Daoy (cell line): ENCODE measurements at places on chromosomes 1 and 21. TPM values are rescaled to one million over a fixed set of nuclear protein-coding genes. Genes with fewer than 3 reads are reported as not detected.

- DNase-seq = no peak
Observed at GRCh38 chr1:2469103-2469940, 6.8 kb upstream of the PLCH2 start.

DNA sequence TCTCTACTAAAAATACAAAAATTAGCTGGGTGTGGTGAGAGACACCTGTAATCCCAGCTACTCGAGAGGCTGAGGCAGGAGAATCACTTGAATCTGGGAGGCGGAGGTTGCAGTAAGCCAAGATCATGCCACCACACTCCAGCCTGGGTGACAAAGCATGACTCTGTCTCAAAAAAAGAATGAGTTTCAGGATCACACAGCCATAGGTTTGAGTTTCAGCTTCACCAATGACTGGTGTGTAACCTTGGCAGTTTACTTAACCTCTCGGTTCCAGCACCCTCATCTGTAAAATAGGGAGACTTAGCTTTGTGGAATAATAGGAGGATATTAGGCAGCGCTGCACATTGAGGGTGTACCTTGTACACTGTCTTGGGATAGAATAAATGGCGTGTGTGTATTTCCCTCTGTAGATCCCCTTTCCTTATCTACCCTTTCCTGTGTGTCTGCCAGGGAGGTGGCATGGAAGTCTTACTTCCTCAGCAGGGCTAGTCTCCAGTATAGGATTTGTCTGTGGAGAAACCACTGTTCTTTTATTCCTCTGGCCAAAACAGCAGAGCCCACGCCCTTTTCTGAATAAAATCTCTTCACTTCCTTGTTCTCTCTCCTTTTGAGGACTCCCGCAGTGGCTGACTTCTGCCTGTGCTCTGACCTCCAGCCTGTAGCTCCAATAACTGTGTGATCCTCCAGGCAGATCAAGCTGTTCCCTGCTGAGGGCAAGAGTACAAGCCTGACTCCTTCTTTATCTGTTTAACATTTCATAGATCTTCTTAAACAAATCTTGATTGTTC lies 90.4 kb downstream of the HHAT start:
- no peak for DNase-seq

LCE3D gene
- not detected in 2 replicates for total RNA-seq

CD5L gene
- total RNA-seq = not detected in 2 replicates

GRCh38 chr1:100246738-100247137 lies 2.9 kb downstream of the DBT start:
- no peak for DNase-seq

GRCh38 chr1:198161718-198162090 lies 4.9 kb downstream of the NEK7 start:
- no peak for DNase-seq

- DNase-seq = no peak
Observed at GRCh38 chr1:27877115-27877416, 4.7 kb downstream of the THEMIS2 start.

MAP3K21 gene
- 2.7 and 3.2 TPM in 2 replicates for total RNA-seq

PLD5 gene
- 0.11 TPM in 1 of 2 replicates, not detected in the other for total RNA-seq

- no peak for DNase-seq
Observed at GRCh38 chr1:103074224-103074623, 34.1 kb downstream of the COL11A1 start.

GRCh38 chr1:1303736-1304135 lies 4.0 kb downstream of the ACAP3 start:
- DNase-seq = no peak

DNA sequence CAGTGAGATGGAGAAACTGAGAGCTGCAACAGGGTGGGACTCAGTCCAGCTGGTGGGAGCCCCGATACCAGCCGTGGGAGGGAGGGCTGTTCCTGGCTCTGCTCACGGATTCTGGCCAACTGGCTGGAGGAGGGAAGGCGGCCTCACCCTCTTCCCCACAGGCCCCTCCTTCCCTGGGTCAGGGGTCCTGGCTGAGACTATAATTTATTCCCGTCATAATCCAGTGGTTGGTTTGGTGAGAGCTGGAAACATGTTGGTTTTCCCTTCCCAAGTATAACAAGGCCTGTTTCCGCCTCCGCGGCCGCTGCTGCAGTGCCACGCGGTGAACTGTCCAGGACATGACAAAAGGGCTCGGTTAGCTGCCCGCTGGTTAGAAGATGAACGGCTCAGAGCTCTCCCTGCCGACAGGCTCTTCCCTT lies 10.0 kb downstream of the PTPRF start:
- no peak for DNase-seq

KCNK1 gene
- total RNA-seq = 12.7 and 19.3 TPM in 2 replicates

DNA sequence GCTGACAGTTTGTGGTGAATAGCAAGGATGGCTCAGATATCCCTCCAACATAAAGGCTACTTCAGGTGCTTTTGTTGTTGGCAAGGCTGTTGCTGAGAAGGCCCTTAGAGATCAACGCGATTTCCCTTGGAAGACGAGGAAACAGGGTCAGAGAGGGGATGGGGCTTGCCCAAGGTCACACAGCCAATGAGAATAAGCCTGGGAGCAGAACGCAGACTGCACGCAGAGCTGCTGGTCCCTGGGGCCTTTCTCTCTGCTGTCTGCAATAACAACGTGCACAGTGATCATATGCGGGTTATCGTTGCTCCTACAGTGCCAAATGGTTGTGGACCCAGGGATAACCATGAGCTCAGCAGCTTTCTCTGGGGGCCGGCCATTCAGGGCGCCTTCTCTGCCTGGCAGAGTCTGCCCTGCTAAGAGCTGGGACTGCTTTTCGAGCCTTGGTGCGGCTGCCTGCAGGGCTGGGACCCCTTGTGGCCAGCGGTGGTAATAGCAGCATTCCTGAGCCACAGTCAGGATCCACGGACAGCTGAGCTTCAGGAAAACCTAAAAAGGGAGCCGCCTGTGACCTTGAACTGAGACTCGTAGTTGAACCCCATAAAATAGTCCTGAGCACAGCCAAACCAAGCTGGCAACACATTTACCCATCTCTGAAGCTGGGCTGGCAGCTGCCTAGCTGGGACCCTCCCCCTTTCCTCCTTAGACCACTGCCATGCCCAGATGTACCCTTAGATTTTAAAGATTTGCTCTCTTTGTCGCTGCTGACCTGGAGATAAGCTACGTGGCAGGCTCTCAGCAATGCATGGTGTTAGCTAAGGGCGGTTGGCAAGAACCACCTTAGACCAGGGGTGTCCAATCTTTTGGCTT lies 39.8 kb downstream of the HTR6 start:
- peak; percentile 74 for DNase-seq

GRCh38 chr1:18750600-18750999 lies 108.9 kb downstream of the TAS1R2 start:
- no peak for DNase-seq

GRCh38 chr1:211643324-211644212 lies 31.9 kb downstream of the NEK2 start:
- peak; percentile 65 for DNase-seq

GRCh38 chr21:45803618-45804340 lies 160.3 kb downstream of the PCBP3 start:
- no peak for DNase-seq

TMPRSS15 gene
- 0.03 and 0.23 TPM in 2 replicates for total RNA-seq

DNA sequence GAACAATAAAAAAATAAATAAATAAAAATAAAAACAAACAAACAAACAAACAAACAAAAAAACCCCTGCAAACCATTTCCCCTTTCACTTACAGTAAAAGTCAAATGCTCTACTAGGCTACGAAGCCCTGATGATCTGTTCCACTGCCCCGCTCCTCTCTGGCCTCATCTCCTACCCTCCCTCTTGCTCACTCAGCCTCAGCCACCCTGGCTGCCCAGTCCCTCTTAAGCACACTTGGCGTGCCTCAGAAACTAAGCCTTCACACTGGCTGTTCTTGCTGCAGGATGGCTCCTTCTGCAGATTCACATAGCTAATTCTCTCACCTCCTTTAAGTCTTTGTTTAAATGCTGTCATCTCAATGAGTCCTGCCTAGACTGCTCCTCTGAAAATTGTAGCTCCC lies 30.8 kb upstream of the UHMK1 start:
- no peak for DNase-seq

KCNJ15 gene
- total RNA-seq = 35.4 and 44.6 TPM in 2 replicates

GRCh38 chr21:42336054-42336453 lies 14.7 kb downstream of the TFF2 start:
- peak; percentile 41 for DNase-seq

- no peak for DNase-seq
Observed at GRCh38 chr1:245772325-245772724, 617.5 kb downstream of the KIF26B start.

- peak; percentile 97 for DNase-seq
Observed at GRCh38 chr1:111592389-111593361, 26.9 kb upstream of the RAP1A start.

ADAMTS4 gene
- 0.68 and 0.91 TPM in 2 replicates for total RNA-seq

GRCh38 chr21:28333578-28334075 lies 659.0 kb downstream of the LTN1 start:
- no peak for DNase-seq

LEFTY2 gene
- not detected in 2 replicates for total RNA-seq

KRTAP19-7 gene
- not detected in 2 replicates for total RNA-seq

DNA sequence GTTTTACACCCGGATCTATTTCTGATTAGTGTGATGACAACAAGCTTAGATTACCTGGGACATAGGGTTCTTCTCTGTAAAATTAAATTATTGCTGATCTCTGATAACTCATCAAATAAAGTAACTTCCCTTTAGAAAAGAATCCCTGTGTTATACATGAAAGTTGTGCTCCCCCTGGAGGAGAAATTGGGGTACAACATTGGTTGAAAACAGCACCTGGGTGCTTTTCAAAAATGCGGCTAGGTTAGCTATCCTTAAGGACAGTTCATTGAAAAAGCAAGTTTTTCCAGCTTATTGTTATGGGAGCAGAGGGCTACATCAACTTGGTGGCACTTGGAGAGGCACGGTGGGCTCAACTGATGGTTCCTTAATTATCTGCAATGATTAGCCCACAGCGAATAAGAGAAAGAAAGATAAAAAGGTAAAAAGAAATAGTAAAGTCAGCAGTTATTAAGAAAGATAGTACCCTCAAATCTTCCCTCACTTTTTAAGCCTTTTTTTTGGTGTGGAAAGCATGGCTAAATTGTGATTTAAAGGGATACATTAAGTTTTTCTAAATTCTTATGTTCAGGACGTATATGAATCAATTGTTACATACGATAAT lies 97.8 kb downstream of the FMN2 start:
- DNase-seq = peak; percentile 25

DNA sequence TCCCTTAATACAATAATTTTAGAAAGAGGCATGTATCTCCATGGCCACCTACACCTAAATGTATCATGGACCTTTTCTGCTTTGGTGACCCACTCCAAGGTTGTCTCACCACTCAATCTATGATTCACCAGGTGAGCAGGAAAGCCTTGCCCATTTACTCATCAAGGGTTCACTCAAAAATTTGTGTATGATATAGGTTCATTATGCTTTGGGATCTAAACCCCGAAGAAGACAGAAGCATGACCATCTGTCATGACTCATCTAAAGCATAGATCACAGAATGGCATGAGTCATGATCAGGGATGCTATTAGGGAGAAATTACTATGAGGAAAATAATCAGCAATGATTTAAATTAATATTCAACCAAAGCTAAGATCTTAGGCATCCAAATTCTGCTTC lies 38.5 kb downstream of the PYHIN1 start:
- DNase-seq = no peak

OR6P1 gene
- total RNA-seq = not detected in 2 replicates

HSPG2 gene
- total RNA-seq = 14.2 and 14.7 TPM in 2 replicates

CHAF1B gene
- 11.1 and 14.9 TPM in 2 replicates for total RNA-seq

SLC26A9 gene
- total RNA-seq = not detected in 2 replicates

FMO3 gene
- total RNA-seq = 1.8 and 2.7 TPM in 2 replicates

DNA sequence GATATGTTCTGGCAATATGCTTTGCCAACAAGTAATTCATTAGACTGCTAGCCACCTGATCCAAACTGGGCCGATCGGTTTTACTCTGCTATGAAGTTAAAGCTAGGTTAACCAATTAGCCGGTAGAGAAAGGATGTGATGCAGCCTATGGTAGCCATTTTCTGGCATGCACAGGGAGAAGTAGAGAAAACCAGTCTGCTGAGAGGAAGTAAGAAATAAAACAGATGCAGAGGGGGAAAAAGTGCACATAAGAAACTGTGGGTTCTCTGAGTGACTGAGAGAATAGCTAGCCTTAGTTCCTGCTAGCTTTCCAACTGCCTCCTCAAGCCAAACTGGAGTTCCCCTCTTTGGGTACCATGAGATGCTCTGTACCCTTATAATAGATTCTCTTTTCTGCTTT lies 52.8 kb downstream of the ARID4B start:
- no peak for DNase-seq

GRCh38 chr1:16054598-16055540 lies 11.3 kb downstream of the CLCNKB start:
- no peak for DNase-seq

IL19 gene
- total RNA-seq = not detected in 2 replicates

OLIG2 gene
- total RNA-seq = 1.3 and 3.1 TPM in 2 replicates

GRCh38 chr1:150627826-150628410 lies 1.5 kb downstream of the ENSA start:
- DNase-seq = no peak

TIE1 gene
- 37.1 and 50.3 TPM in 2 replicates for total RNA-seq

DNA sequence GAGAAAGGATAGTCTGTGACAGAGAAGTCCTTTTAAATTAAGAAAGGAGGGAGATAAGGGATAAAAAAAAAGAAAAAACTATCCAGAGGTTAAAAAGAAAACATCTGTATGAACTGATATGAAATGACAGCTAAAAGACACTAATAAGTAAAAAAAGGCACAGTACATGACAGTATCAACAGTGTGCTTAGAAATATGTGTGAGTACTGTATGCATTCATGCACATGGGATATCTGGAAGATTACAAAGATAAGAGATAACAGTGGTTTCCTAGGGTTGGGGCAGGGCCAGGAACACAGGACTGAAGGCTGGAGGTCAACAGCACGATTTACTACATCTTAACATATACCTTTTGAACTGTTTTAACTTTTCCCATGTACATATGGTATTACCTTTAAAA lies 13.3 kb downstream of the PTP4A2 start:
- no peak for DNase-seq

- no peak for DNase-seq
Observed at GRCh38 chr1:1918901-1919303, at the start of gene TMEM52. TSS of gene TMEM52 (minus strand) at chr1:1919279. CDS start at chr1:1919265, 14 bp downstream.

C1orf226 gene
- 2.5 TPM in 1 of 2 replicates, not detected in the other for total RNA-seq

DNA sequence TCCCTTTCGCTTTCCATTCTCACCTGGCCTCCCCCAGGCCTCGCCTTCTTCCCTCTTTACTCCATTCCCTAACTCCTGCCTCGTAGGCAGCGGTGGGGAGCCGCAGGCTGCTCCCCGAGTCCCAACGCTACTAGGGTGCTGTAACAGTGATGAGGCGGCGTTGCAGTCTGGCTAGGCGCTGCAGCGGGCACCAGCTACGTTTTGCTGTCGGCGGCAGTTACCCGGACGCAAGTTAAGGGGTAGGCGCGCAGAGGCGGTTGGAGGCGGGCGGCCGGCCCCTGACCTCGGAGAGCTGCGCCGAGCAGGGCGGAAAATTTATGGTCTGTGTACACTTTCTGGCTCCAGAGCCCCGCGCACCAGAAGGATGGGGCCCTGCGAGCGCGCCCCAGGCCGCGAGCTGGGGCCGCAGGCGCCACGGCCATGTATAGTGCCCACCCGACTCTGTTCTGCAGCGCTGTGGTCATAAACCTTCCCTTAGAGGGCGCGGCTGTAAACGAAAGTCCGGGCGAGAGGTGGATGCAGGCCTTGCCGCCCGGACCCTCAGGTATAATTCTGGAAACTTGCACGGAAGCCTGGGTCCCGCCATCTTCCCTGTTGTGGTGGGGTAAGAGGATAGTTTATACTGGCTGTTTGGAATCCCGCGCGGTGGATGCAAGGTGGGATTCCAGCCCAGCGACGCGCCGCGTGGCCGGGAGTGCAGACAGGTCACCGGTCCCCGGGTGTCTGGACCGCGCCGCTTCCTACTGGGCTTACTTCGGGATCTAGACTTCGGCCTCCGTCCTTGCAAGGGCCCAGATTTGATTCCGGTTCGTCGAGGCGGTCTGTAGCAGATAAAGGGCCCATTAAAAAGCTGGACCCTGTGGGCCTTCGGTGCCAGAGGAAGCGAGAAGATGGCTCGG lies 15.0 kb downstream of the HLX start:
- DNase-seq = no peak

GRCh38 chr1:85936470-85936869 lies 220.1 kb downstream of the COL24A1 start:
- no peak for DNase-seq
